Muscle of back (tissue), 13 donors: ENCODE measurements at places on chromosomes 11 and 22.
A peak's percentile ranks its signal among the peaks of the same experiment; 100 is the strongest.

GRCh38 chr22:41364955-41365354, 16.8 kb upstream of the TEF start:
- no peak for DNase-seq

DNA sequence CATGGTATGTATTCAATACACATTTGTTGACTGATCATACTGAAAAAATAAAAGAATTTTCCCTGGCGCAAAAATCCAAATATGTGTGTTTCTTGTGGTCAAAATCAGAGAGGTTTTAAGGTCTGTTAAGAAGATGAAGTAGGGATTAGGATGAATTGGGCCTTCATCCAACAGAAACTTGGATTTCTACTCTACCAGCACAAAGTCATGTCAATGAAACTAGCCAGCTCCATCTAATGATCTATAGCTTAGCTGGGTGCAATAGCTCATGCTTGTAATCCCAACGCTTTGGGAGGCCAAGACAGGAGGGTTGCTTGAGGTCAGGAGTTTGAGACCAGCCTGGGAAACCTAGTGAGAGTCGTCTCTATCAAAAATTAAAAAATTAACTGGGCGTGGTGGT, 65.5 kb downstream of the USP35 start:
- DNase-seq = no peak

GRCh38 chr11:60872124-60872960, 5.0 kb downstream of the ZP1 start:
- DNase-seq = peak; percentile 70

GRCh38 chr22:36753120-36753802, 22.7 kb downstream of the IFT27 start:
- DNase-seq = no peak

DNA sequence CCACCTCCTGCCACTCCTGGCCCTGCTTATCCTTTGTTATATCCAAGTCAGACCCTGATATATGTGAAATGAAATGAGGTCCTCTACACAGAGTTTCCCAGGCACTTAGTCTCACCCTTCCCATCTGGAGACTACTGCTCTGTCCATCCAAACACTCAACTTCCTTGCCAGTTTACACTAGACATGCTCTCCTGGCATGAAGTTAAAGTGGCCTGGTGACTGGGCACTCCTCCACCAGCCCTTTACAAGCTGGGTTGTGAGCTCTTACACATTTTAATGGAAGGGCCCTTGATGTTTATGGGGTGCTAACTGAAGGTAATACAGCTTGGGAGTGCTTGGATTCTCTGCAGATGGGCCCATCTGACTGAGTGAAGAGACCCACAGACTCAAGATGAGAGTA, 216.1 kb upstream of the NARS2 start:
- DNase-seq = no peak
